ENCODE measurements at places on chromosomes 12 and 14.

DNA sequence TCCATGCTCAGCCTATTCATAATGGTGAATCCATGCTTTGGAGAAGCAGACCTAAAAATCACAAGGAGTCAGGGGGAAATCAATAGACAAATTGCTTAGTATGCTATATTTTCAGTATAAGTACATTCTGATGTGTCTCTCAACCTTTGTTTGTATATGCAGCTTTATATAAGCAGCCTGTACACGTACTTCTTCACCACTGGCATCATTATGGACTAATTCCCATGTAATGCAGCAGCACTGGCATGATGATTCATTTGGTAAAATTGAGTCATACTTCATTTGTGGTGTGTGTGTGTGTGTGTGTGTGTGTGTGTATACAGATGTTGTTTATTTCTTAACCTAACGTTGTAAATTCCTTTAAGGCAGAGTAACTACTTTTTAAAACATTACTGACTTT lies 10.9 kb downstream of the DCP1B start:
- DNase-seq: no peak

DNA sequence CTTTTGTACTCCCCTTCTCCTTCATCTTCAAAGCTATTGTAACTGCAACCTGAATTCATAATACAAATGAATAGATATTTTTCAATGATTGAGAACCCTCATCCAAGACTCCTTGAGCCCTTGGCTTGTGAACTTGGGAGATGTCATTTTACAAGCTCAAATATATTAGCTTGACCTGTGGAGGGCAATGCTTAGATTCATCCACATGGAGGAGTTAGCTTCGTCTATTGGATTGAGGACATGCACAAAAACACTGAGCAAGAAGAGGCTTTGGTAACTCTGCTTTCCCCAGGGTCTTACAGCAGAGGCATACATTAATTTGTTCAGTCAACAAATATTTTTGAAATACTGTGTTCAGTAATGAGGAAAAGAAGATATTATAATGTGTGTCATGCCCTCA lies 101.1 kb downstream of the OTOGL start:
- DNase-seq: no peak

GRCh38 chr14:31326111-31326510 lies 94.2 kb downstream of the HEATR5A start:
- DNase-seq: no peak

DNA sequence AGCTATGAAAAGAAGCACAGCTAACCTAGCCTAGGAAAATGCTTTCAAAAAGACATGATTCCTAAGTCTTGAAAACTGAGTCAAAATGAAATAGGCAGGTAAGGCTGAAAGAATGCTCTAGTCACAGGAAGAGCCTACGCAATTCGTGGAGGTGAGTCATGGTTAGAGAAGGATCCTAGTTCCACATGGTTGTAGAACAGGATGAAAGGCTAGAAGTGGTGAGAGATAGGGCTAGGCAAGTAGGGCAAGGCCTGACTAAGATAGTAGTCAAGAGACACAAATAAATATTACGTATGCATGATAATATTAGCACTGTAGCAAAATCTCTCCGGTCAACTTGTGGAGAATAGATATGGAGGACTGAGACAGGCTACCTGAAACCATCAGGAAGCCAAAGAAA lies 47.2 kb downstream of the PLCZ1 start:
- no peak for DNase-seq
